ENCODE measurements at places on chromosomes 12 and 14. TPM values are rescaled to one million over a fixed set of nuclear protein-coding genes. Genes with fewer than 3 reads are reported as not detected.
A peak's percentile ranks its signal among the peaks of the same experiment; 100 is the strongest.

Gene CPNE6
- not detected for total RNA-seq

Gene DIO2
- total RNA-seq: not detected

Gene KLC1
- 97.4 TPM for total RNA-seq

Gene CISTR
- not detected for total RNA-seq

Gene PLEKHD1
- total RNA-seq: 0.05 TPM

Gene OR4K2
- total RNA-seq: not detected

Gene DIP2B
- 29.4 TPM for total RNA-seq

Gene SERPINA1
- total RNA-seq: 102 TPM

- no peak for DNase-seq
- peaks cover 24% of the 10 kb centered on the region for H3K27me3 ChIP-seq
- no peak overlapping the region for H3K27ac ChIP-seq
- peaks cover 17% of the 10 kb centered on the region for H3K4me1 ChIP-seq
- peak overlapping the region; percentile 70 for H3K4me3 ChIP-seq
Observed at GRCh38 chr12:94148739-94149118, 352 bp downstream of the PLXNC1 start.

DNA sequence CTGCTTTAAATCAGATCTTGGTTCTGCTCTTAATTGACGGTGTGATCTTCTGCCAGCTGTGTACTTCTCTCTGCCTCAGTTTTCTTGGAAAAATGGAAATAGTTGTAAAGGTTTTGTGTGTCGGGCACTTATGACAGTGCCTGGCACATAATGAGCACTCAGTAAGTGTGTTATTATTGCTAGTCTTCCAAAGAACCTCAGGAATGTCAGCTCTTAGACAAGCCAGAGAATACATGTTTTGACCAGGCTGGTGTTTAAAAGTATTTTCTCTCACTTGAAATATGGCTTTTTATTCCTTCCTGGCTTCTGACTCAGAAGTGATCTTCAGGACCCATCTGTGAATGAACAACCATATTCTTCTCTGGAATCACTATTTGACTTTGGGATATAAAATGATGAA lies 304.1 kb downstream of the SNAPC1 start:
- H3K36me3 ChIP-seq: no peaks in the 10 kb centered on the region
- H3K27me3 ChIP-seq: peaks cover 13% of the 10 kb centered on the region
- no peak overlapping the region for H3K4me3 ChIP-seq
- H3K4me1 ChIP-seq: no peaks in the 10 kb centered on the region

GRCh38 chr12:41151793-41152192 lies 36.3 kb upstream of the PDZRN4 start:
- no peak overlapping the region for H3K4me3 ChIP-seq
- H3K27ac ChIP-seq: no peak overlapping the region
- H3K27me3 ChIP-seq: no peaks in the 10 kb centered on the region
- no peaks in the 10 kb centered on the region for H3K36me3 ChIP-seq
- no peaks in the 10 kb centered on the region for H3K4me1 ChIP-seq
- no peak for DNase-seq

DNA sequence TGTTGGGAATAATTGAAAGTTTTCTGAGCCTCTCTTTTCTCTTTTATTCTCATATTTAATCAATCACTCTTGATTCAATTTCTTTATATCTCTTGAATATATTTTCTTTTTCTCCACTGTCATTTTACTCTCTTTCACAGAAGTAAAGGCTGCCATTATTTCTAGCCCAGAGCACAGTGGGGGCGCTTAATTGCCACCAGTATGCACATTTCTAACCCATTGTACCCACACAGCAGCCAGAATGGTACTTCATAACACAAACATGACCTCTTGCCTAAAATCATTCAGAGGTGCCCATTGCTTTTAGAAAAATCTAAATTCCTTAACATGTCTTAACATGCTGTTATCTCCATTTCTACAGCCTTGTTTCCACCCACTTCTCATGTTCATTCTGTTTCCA lies 190.2 kb upstream of the LMO3 start:
- H3K36me3 ChIP-seq: no peaks in the 10 kb centered on the region
- H3K4me1 ChIP-seq: no peaks in the 10 kb centered on the region
- H3K27ac ChIP-seq: no peak overlapping the region
- no peak for DNase-seq
- H3K4me3 ChIP-seq: no peak overlapping the region
- H3K27me3 ChIP-seq: no peaks in the 10 kb centered on the region

GRCh38 chr12:53860426-53861345 lies 77.9 kb upstream of the HOXC13 start:
- no peak for DNase-seq
- no peaks in the 10 kb centered on the region for H3K4me1 ChIP-seq
- no peaks in the 10 kb centered on the region for H3K36me3 ChIP-seq
- H3K27me3 ChIP-seq: peaks cover 14% of the 10 kb centered on the region
- no peak overlapping the region for H3K4me3 ChIP-seq

DNA sequence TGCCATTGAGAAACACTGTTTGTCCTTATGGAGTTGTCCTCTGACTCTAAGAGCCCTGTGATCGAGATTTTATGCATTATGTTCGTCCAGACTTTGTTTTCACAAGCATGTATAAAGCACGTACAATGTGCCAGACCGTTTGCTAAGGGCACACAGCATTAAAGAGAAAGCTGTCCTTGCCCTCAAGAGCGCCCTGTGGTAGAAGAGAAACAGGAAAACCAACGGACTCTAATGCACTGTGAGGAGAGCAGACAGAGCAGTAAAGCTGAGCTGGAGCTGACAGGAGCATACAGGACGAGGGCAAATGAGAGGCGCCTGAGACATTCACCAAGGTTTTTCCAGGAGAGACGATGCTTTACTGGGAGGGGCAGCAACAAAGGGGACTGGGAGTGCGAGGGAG lies 66.2 kb upstream of the OVCH1 start:
- peaks cover 5% of the 10 kb centered on the region for H3K4me1 ChIP-seq
- H3K4me3 ChIP-seq: no peak overlapping the region
- no peak for DNase-seq
- H3K27ac ChIP-seq: no peak overlapping the region
- H3K27me3 ChIP-seq: peaks cover 26% of the 10 kb centered on the region

DNA sequence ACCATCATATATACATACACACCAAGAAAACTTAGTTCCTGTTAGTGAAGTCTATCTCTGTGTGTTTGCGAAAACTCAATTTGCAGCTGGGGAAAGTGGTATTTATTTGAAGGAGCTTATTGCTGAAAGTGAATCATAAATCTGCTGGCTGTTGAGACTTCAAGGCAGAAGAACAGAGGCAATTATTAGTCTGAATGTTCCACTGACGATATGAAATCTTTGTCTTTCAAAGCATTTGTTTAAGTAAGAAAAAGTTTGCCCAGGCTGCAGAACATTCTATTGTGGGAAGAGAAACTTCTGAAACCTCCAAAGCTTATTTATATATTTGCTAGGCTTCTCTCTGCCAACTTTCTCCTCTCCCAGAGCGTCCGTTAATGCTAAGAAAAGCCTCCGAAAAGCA lies 255.7 kb upstream of the TMPO start:
- H3K4me3 ChIP-seq: no peak overlapping the region
- DNase-seq: no peak
- H3K27me3 ChIP-seq: peaks cover 5% of the 10 kb centered on the region
- H3K36me3 ChIP-seq: no peaks in the 10 kb centered on the region
- H3K27ac ChIP-seq: no peak overlapping the region
- no peaks in the 10 kb centered on the region for H3K4me1 ChIP-seq

DNA sequence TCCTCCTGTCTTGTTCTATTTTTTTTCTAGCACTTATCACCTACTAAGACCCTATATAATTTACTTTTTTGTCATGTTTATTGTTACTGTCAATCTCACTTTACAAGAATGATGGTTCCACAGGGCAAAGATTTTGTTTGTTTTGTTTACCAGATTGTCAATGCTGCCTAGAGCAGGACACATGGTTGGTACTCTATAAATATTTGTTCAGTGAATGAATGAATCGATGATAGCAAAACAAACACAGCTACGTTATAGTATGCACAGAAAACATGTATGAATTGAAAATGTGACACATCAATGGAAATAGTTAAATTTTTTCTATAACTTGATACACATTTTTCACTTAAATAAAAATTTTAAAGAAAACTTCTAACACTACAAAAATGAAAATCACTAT lies 67.1 kb upstream of the KRR1 start:
- H3K27ac ChIP-seq: no peak overlapping the region
- no peak overlapping the region for H3K4me3 ChIP-seq
- H3K36me3 ChIP-seq: no peaks in the 10 kb centered on the region
- peaks cover 9% of the 10 kb centered on the region for H3K27me3 ChIP-seq
- DNase-seq: no peak
- no peaks in the 10 kb centered on the region for H3K4me1 ChIP-seq

DNA sequence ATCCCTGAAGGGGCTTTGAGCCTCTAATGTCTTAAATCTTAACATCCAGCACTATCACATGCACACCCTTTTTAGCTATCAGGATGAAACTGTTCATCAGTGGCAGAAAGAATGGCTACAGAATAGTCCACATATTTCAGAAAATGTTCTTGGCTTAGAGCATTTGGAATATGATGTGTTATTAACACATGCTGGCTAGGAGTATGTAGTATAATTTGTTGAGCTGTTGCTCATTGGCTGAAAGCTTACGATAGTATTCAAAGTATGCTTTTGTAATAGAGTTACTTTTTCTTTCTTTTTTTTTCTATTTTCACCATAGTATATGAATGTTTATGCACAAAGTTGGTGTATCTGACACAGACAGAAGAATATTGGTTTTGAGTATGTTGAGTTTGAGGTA lies 55.1 kb downstream of the MNAT1 start:
- no peak overlapping the region for H3K4me3 ChIP-seq
- no peaks in the 10 kb centered on the region for H3K27me3 ChIP-seq
- H3K36me3 ChIP-seq: peaks cover 20% of the 10 kb centered on the region
- no peak overlapping the region for H3K27ac ChIP-seq
- DNase-seq: no peak

- DNase-seq: no peak
- H3K36me3 ChIP-seq: no peaks in the 10 kb centered on the region
- H3K4me3 ChIP-seq: no peak overlapping the region
Observed at GRCh38 chr14:57029620-57030253, 219.5 kb upstream of the OTX2 start.

DNA sequence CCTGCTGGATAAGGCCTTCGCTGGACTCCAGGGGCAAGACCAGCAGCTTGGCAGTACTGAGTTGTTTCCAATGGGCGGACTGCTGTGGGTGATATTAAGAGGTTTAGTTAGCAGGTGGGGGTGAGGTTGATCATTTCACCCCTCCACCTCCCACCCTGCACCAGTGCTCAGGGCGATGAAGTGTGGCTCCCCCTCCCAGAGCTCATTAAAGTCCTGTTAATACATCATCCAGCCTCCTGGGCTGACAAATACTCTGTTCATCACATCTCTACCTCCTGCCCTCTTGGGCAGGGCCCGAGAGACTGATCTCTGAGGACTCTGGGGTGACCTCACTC lies 2.4 kb upstream of the FIGNL2 start:
- H3K4me3 ChIP-seq: no peak overlapping the region
- no peak for DNase-seq

- DNase-seq: no peak
- no peaks in the 10 kb centered on the region for H3K36me3 ChIP-seq
- H3K4me1 ChIP-seq: no peaks in the 10 kb centered on the region
- H3K4me3 ChIP-seq: no peak overlapping the region
- no peak overlapping the region for H3K27ac ChIP-seq
- no peaks in the 10 kb centered on the region for H3K27me3 ChIP-seq
Observed at GRCh38 chr12:57142121-57142520, 5.3 kb downstream of the LRP1-AS start.
